GM13977 (cell line): ENCODE measurements at places on chromosomes 1 and 21.

DNA sequence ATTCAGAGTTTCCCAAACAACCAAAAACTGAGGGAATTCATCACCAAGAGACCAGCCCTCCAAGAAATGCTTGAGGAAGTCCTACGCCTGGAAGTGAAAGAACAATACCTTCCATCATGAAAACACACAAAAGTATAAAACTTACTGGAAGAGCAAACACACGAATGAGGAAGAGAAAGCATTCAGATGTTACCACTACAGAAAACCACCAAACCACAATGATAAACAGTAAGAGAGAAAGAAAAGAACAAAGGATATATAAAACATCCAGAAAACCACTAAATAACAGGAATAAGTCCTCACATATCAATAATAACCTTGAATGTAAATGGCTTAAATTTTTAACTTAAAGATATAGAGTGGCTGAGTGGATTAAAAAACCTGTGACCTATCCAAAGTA, 58.5 kb upstream of the BCL10 start:
- DNase-seq, result no peak

DNA sequence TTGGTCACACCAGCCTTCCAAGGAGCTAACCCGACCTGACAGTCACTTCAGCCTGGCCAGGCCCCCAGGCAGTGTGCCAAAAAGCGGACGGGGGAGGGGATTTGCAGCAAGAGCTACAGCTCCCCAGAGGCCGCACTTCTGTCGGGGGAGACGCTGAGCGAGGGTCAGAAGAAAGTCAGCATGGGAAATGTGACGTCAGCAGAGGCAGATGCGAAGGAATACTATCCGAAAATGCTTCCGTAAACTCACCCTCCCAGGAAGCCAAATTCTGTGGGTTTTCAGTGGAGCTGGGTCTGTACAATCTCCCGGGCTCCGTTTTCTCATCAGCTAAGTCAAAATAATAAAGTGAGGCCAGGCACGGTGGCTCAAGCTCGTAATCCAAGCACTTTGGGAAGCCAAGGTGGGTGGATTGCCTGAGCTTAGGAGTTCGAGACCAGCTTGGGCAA, 28.5 kb upstream of the ECE1 start:
- no peak for DNase-seq

- no peak for DNase-seq
Observed at GRCh38 chr1:151000408-151000807, 6.3 kb downstream of the MINDY1 start.

GRCh38 chr1:21437341-21437640, 2.6 kb upstream of the NBPF3 start:
- no peak for DNase-seq

DNA sequence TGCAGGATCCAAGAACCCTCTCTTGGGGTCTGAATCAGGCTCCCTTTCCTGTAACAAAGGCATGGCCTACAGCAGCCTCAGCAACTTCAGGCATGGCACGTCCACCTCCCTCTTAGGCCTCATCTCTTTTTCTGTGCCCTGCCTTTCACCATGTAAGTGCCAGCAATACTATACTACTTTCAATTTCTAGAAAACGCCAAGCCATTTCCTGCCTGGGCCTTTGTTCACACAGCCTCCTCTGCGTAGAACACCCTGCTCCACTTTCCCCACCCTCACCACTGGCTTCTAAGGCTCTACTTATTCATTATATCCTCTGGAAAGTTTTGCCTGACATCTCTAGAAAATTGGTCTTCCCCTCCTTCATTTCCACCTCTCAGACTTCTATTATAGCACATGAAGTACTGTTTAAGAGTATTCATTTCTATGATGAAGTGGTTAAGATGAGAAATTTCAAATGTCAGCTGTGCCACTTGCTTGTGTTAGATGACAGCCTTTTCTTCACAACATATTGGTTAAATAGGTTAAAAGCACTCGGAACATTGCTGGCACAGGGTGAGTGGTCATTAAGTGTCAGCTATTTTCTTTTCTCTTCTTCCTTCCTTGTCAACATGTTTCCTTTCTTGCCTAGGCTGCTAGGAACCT, 41.6 kb upstream of the VWA5B1 start:
- no peak for DNase-seq

- no peak for DNase-seq
Observed at GRCh38 chr1:118159569-118159968, 25.5 kb downstream of the SPAG17 start.

DNA sequence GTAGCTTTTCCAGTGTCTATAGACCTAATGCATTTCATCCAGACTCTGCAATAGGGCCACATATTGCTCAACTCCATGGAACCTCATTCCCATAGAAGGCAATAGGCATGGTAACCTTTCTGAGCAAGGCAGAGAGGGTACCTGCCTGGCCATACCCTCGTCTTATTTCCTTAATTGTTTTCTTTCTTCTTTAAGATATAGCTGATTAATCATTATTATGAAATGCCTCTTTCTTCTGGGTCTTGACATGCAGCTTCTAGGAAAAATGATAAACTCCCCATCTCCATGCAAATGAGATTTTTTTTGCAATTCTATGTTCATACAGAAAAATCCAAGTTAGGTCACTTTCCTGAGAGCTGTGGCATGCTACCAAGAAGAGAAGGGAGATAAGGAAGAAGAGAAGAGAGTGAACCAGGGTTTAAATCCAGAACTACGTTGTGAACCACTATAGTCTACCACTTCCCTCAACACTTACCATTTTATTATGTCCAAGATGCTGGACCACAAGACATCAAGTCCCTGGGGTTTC, 33.0 kb upstream of the IL20 start:
- no peak for DNase-seq

DNA sequence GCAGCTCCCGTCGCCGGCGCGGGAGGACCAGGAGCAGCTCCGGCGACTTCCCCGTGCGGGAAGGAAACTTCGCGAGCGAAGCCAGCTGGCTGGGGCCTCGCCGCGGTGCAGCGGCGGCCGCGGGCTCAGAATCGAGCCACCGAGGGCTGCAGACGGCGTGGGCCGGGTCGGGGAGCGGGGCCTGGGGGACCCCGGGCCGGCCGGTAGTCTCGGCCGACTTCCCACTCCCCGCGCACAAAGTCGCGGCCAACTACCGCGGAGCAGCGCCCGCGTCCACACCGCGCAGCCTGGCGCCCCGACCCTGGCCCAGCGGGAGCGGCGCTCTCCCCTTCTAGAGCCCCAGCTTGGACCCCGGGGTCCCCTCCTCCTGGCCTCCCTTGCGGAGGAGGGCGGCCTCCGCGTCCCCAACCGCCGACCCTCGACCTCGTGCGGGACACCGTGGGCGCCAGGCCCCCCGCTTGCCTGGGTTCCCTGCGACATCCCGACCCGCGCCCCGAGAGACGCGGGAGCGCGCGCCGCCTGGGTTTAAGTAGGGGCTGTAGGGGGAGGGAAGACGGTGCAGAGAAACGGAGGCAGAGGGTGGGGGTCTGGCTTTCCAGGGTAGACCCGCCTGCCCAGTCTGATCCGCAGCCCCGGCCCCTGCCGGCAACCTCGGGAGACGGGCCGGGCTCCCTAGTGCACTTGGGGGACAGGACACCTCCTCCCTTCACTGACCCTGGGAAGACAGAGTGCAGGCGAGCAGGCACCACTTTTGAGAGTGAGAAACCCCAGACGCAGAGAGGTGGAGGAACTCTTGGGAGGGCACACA, 4.7 kb downstream of the PRDM16 start:
- no peak for DNase-seq

- no peak for DNase-seq
Observed at GRCh38 chr1:227323171-227323966, 5.1 kb upstream of the CDC42BPA start.

DNA sequence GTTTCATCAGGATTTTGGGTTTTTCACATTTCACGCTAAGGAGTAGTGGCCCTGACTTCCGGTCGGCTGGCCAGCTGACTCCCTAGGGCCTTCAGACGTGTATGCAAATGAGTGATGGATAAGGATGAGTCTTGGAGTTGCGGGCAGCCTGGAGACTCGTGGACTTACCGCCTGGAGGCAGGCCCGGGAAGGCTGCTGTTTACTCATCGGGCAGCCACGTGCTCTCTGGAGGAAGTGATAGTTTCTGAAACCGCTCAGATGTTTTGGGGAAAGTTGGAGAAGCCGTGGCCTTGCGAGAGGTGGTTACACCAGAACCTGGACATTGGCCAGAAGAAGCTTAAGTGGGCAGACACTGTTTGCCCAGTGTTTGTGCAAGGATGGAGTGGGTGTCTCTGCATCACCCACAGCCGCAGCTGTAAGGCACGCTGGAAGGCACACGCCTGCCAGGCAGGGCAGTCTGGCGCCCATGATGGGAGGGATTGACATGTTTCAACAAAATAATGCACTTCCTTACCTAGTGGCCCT, 23.1 kb upstream of the TNFRSF1B start:
- no peak for DNase-seq
